Stimulated activated CD4-positive, alpha-beta T cell treated with anti-CD3 and anti-CD28 coated beads, Interleukin-12 subunit alpha, Interleukin-12 subunit beta, amount 100 ng/mL, for 4 hours (primary cell): ENCODE measurements at places on chromosomes 4 and X.

GRCh38 chr4:36218121-36218520 is 26.2 kb downstream of the ARAP2 start:
- DNase-seq = no peak

DNA sequence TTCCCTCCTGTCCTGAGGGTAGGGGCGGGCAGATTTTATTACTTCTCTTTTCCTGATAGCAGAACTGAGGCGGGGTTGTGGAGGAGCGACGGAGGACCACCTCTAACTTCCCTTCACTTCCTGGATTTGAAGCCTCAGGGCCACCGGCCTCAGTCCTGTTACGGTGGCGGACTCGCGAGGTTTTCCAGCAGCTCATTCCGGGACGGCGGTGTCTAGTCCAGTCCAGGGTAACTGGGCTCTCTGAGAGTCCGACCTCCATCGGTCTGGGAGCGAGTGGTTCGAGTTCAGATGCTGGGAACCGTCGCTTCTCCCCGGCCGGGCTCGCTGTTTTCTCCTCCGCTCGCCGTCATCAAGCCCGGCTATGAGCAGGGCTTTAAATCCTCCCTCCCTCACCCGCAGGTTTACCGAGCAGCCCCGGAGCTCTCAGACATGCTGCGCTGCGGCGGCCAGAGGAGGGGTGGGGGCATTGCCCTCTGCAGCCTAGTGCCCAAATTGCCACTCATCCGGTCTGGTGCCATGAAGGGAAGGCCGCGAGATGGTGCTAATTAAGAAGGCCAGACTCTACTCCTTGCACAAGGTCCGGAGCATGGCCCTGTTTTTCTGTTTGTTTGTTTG is 23.3 kb downstream of the HAND2 start:
- DNase-seq = no peak

- DNase-seq = no peak
Observed at GRCh38 chr4:23163647-23164436, 471.1 kb downstream of the GBA3 start.

DNA sequence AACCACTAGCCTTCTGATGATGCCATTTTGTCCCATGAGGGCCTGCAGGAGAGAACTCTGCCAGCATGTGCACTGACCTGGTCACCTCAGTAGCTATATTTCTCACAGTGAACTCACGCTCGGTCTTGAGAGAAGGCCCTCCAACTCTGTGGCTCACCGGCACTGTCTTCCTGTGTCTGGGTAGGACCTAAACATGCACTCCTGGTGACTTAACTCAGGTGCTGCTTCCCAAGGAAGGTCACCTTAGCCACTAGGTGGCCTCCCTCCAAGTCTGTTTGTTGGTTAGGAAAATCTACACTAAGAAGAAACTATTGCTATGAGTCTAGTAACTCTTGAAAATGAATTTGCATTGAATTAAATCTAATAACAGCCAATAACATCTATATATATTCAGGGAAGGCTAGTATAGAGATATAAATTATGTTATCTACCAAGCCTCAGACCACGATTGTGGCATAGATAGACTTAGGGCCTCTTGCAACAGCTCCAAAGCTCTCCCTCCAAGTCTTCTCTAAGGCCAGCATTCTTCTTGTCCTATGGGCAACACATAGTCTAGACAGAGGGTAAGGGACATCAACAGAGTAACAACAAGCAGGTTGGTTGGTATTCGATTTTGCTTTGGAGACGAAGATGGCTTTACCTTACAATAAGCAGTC is 24.7 kb downstream of the TLR10 start:
- no peak for DNase-seq

DNA sequence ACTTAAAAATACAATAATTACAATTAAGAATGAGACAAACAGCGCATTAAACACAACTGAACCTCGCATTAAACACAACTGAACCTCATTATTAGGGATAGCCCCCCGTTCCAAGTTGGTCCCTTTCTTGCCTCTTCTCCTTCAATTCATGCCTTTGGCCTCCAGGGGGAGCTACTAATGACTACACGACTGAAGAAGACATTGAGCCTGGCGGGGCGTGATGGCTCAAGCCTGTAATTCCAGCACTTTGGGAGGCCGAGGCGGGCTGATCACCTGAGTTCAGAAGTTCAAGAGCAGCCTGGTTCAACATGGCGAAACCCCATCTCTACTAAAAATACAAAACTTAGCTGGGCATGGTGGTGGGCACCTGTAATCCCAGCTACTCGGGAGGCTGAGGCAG is 56.4 kb upstream of the NWD2 start:
- DNase-seq = no peak

DNA sequence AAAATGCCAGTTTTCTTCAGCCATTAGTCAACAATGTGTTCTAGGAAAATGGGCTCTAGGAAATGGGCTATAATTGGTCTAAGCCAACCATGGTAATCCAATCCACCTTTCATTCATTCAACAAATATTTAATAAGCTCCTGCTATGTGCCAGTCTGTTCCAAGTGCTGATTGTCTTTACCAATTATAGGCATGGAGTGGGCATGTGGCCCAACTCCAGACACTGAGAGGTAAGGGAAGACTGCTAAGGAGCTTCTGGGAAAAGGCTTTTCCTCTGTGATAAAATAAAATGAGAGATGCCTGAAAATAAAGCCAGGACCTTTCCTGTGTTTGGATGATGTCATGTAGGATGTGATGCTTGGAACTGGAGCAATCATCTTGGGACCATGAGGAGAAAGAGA is 43.3 kb downstream of the HOPX start:
- no peak for DNase-seq

GRCh38 chr4:147109800-147110199 is 164.1 kb upstream of the TTC29 start:
- no peak for DNase-seq

DNA sequence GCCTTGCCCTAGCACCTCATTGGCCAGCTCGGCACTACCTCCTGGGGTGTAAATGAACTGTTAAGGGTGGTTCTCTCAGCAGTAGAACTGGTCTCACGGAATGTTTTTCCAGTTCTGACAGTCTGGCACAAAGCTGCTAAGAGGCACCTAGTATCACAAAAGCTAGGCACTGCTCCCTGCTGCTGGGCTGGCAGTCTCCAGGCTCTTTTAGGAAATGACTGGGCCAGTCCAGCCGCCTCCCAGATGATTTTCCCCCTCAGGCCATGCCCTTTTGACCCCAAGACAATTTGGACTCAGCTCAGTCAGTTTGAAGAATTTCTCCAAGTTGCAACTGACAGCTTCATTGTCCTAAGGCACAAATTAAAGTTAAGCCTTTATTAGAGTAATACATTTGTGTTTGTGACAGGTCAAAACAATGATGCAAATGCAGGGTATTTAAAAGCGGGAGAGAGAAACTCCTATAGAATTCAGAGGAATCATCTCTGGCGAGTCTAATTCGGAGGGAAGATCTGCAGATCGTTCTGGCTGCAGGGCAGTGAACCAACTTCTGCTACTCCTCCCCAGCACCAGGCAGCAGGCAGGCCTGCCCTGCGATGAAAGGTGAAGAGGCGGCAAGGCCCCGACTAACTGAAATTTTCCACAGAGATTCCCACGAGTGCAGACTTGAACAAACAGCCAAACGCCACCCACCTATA is 7.9 kb downstream of the FRMD7 start:
- no peak for DNase-seq

GRCh38 chr4:141180991-141181761 is 39.5 kb upstream of the ZNF330 start:
- DNase-seq = no peak

GRCh38 chr4:24137671-24138601 is 248.1 kb upstream of the PPARGC1A start:
- DNase-seq = no peak

DNA sequence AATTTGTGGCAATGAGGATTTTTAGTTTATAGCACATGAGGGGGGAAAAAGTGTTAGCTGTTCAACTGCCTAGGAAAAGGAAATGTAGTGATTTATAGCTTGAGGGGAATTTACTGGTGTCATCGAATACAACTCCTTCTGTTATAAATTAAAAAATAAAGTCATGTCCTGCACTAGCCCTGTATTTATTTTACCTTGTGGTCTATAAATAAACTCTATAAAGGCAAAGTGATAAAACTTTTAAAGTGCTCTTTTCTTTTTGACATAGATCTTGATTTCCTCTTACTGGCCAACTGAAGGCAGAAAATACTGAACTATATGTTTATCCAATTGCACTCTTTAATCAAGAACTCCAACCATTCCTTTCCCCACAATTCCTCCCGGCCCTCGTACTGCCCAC is 672.1 kb upstream of the SLIT2 start:
- no peak for DNase-seq

DNA sequence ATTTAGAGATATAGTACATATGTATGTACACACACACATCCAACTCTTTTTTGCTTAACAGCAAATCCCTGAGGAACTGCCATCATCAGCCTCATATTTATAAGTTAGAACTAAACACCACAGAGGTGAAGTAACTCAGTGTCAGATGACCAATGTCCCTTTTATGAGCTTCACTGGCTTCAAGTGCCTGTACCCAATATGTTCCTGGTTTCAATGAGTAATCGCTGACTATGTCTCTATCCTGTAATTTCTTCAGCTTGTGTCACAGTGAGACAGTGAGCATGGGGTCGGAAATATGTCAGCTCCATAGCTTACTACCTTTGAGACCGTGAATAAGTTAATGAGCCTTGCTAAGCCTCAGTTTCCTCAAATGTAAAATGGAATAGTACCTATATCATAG is 136.2 kb upstream of the RASGEF1B start:
- no peak for DNase-seq

GRCh38 chr4:185894481-185894880 is 82.5 kb upstream of the SORBS2 start:
- no peak for DNase-seq

DNA sequence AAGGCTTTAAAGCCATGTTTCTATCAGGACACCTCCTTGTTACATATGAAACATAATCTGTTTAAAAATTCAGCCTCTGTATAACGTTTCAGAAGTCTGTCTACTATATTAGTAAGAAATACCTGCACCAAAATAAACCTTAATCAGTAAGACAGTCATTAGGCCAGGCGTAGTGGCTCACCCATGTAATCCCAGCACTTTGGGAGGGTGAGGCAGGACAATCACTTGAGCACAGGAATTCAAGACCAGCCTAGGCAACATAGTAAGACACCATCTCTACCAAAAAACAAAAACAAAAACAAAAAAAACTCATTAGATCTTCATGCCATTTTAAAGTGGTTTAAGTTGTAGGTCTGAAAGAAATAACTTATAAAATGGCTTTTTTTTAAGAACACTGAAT is 107.5 kb upstream of the STIM2 start:
- DNase-seq = no peak

DNA sequence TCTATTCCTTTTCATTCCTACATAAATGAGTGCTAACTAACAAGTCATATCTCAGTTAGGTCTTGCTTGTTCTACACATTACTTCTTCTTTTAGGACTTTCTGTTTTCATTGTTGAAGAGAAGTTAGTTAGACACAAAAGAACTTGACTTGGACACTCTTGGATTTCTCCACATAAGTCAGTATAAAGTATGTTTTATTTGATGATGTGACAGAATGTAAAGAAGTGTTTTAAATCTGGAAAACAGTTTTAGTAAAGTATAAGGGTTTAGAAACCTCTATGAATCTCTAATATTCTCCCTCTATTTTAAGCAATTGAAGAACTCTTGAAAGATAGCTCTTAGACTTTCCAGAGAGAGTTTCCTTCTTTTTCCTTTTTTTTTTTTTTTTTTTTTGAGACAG is 38.6 kb upstream of the TMEM33 start:
- DNase-seq = no peak

DNA sequence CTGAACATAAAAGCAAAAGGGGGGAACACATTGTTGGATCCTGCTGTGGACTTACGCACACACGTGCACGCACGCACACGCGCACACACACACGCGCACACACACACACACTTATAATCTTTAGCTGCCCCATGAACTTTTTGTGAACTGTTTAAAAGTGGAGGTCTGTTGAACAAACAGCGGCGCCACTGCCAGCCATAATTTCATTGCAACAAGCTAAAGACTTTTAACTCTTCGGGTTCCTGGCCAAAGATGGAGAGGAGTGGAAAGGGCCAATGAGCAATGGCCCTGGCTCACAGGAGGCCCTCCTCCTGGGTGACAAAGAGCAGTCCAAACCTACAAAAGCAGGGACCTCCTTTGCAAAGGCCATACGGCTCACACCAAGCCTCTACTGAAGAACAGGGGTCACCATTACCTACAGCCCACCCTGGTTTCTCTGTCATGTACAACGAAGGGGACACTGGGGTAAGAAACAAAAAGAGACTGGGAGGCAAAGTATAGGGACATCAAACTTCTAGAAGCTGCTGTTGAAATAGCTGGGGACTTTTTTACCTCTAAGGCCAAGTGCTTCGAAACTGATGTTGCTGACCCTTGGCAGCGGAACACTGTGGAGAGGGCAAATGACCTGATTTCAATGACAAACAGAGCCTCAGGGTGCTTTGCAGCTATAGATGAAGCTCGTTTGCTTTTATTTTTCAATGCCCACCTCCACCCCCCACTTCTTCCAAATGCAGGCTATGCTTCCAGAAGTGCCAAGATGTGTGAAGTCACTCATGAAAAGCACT is 16.7 kb downstream of the BCOR start:
- no peak for DNase-seq

- no peak for DNase-seq
Observed at GRCh38 chrX:11504234-11504633, 161.5 kb downstream of the ARHGAP6 start.

DNA sequence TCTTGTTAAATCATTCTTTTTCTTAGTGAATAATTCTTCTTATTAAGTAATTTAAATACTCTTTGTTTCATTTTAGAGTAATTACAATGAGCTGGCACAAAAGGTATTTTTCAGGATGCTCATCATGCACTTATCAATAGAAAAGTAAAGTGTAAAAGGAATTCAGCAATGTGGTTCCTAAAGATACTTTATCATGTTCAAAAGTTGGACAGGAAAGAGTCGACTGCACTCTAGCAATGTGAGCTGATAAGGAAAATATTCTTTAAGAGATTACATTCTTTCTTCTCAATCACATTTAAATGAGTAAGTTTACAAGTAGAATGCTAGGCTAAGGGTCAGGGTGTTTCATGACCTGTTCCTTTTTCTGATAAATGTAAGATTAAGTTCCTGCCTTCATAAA is 609.5 kb upstream of the FAM241A start:
- DNase-seq = no peak

DNA sequence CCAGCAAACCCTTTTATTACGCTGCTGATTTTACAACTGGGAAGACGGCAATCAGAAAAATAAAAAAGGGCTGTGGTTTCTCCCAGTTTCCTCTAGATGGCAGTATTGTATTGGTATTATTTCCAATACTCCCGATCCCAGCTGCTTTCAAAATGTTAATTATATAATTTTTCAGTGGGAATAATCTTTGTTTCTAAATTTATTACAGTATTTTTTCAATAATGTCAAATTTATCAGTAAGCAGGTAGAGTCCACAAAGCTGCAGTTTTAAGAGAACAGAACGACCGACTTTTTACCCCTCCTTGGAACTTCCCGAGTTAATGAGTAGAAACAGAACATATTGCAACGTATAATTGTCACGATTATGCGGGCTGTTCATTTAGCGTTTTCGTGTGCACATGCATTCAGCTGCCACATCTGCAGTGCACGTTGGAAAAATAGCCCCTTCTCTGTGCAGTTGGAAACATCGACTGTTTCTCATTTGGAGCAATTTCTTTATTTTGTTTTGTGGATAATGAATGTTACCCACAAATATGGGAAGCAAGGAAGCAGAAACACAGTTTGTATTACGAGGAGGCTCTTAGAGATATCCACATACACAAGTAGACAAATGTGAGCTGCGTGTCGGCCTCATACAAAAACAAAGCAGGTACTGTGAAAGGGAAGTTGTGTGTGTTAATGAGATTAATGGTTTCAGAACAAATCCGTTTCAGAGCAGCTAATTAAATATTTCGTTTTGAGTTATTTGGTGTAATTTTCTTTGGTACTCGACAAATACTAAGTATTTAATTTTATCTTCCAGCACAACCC is 188.0 kb downstream of the STIM2 start:
- DNase-seq = no peak
